ENCODE measurements at places on chromosomes 5 and 9.

DNA sequence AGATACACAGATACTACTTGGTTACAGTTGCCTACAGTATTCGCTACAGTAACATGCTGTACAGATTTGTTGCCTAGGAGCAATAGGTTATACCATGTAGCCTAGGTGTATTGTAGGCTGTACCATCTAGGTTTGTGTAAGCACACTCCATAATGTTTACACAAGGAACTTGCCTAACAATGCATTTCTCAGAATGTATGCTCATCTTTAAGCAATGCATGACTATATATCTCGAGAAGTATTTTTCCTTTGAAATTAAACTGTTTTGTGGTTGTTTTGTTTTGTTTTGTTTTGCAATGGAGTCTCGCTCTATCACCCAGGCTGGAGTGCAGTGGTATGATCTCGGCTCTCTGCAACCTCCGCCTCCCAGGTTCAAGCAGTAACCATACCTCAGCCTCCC is 25.3 kb downstream of the LRRC70 start:
- no peak for DNase-seq

- no peak for DNase-seq
Observed at GRCh38 chr9:136537896-136538598, 7.8 kb downstream of the NOTCH1 start.

DNA sequence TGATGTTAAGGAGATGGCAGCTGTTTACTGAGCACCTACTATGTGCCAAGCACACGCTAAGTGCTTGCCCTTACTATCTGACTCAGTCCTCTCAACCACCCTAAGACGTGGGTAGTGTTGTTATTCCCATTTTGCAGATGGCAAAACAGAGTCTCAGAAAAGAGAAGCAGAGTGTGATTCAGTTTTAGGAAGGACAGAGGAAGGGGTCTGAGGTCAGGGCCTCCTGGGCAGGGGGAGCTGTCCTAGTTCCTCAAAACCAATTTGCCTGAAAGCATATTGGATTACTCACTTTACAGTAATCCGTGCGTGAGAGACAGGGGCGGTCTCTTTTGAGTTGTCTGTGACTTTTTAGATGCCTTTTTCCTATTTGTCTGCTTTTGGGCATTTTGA is 23.2 kb downstream of the DNM1 start:
- DNase-seq: no peak

GRCh38 chr5:151094852-151095245 is 14.0 kb upstream of the TNIP1 start:
- DNase-seq: no peak

DNA sequence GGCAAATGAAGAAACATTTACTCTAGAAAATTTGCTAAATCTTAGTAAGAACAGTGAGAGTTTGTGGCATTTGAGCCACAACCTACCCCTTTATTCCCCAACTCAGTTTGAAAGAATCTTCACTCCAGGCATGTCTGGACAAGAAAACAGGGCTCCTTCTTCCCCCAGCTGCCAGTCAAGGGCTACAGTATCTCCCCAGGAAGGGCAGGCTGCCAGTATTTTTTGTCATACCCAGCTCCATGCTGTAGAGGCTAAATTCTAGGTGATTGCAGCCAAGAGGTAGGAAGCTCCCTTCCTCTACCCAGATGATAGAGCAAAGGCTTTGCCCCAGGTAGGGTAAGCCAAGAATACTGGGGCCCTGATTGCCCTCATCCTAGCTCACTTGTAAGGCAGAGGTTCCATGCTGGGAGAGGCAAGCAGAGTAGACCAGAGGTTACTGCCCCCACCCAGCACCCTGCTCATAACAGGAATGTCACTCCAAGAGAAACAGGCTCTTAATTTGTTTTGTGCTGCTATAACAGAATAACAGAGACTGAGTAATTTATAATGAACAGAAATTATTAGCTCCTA is 20.0 kb upstream of the GRPEL2 start:
- no peak for DNase-seq

DNA sequence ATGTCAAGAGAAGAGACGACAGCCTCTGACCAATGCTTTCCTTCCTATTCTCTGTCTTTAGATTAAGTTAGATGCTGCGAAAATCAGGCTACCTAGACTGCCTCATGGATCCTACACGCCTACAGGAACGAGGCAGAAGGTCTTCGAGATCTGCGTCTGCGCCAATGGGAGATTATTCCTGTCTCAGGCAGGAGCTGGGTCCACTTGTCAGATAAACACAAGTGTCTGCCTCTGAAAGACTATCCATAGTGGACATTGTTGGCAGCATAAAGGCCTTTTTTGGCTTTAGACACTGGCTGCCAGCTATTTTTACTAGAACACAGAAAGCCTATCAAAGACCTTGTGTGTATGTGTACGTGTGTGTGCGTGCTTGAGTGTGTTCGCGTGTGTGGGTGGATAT is 90.9 kb upstream of the PPP1R2B start:
- DNase-seq: no peak

DNA sequence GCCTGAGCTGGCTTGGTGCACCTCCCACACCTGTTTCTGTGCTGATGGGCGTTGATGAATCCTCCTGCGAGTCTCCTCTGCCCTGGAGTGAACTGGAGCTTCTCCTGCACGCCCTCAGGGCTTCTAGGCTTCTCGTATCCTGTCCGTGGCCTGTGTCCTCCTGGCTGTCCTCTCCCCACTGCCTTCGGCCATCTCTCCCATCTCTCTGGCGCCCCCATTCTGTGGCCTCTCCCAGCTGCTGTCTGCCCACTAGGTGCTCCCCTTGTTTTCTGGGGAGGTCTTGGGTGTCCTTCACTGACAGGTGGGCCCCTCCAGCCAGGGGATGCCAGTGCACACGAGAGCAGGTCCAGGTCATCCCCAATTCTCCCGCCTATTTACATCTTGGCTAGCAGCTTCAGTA is 28.8 kb downstream of the AHRR start:
- no peak for DNase-seq

DNA sequence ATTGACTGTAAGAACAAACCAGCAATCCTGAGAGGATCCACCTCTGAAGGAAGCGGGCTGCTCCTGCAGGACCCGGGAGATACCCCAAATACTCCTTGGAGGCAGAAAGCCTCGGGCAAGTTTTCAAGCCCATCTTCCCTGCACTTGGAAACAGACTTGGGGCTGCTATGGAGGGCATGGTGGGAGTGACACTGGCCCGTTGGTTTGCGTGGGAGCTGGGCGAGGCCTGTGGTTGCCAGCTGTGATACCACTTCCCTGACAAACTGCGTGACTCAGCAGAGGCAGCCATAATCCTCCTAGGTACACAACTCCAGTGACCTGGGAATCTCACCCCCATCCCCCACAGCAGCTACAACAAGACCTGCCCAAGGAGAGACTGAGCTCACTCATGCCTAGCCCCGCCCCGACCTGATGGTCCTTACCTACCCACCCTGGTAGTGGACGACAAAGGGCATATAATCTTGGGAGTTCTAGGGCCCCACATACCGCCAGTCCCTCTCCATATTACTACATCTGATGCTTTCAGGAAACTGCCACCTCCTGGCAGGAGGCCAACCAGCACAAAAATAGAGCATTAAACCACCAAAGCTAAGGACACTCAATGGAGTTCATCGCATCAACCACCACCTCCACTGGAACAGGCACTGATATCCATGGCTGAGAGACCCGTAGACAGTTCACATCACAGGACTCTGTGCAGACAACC is 38.1 kb upstream of the VLDLR start:
- no peak for DNase-seq

GRCh38 chr5:127330116-127330515 is 39.5 kb downstream of the MEGF10 start:
- DNase-seq: no peak

DNA sequence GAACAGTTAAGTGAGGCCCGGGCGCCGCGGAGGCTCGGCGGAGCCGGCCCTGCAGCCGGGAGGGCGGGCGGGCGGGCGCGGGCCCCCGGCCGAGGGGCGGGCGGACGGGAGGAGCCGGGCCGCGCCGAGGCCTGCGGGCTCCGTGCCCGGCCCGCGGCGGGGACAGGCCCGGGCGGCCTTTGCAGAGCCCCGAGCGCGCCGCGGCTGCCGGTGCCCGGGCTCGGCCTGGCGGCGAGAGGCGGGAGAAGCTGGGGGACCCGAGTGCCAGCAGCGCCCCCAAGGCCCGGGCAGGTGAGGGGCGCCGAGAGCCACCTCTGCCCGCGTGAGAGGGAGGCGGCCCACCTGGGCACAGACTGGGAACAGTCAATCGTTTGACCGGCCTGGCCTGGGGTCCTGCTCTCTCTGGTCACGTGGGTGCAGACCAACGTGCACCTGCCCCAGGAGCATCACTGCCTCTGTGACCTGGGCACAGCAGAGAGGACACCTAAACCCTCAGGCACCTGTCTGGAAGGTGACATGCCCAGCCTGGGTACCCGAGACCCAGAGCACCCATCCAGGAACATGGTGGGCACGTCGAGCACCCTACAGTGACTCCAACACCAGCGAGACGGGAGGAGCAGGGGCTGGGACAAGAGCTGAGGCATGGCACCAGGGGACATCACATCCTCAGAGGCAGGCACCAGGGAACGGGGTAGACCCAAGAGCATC is 531 bp downstream of the MVB12B start:
- no peak for DNase-seq

GRCh38 chr5:113508756-113509155 is 4.7 kb upstream of the YTHDC2 start:
- DNase-seq: no peak

- DNase-seq: no peak
Observed at GRCh38 chr5:89662499-89662898, 747.1 kb downstream of the CETN3 start.

- no peak for DNase-seq
Observed at GRCh38 chr5:171570244-171570825, 150.9 kb downstream of the FGF18 start.

GRCh38 chr5:154898210-154898609 is 39.8 kb downstream of the CNOT8 start:
- no peak for DNase-seq

DNA sequence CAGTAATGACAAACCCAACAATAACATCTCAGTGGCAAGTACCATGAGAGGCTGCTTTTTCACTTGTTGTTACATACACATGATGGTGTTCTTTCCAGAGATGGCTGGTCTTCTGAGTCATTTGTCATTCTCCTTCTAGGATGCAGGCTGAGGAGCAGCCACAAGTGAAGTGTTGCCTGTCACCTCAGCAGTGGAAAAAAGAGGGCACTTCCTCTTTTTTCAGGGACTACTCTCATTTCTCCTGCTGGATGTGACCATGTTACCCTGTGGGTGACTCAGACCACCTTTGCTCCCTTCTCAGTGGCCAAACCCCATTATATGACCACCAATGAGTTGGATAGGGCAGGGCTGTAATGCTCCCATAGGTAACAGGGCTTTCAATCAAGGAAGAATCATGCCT is 587.0 kb upstream of the ADAMTS16 start:
- no peak for DNase-seq

- no peak for DNase-seq
Observed at GRCh38 chr5:140986117-140986521, 19.8 kb downstream of the PCDHAC2 start.

- no peak for DNase-seq
Observed at GRCh38 chr5:172944741-172945140, 14.5 kb upstream of the RPL26L1 start.

DNA sequence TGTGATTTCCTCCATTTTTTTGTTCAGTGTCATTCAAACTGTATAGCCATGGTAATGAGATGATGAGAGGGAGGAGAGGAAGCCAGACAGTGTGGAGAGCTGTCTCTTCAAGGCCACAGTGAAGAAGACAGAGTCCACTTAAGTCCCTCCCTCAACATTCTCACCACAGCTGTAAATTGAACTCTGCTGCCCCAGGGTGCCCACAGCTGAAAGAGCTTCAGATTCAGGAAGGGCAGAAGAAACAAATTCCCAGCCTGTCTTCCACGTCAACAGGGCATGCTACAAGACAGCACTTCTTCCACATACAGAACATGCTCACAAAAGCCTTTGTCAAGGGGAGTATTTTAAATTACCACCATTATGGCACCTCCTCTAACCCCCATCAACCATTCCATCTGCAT is 100.4 kb downstream of the KLHL3 start:
- no peak for DNase-seq

- no peak for DNase-seq
Observed at GRCh38 chr5:170542691-170543293, 39.0 kb downstream of the KCNIP1 start.

DNA sequence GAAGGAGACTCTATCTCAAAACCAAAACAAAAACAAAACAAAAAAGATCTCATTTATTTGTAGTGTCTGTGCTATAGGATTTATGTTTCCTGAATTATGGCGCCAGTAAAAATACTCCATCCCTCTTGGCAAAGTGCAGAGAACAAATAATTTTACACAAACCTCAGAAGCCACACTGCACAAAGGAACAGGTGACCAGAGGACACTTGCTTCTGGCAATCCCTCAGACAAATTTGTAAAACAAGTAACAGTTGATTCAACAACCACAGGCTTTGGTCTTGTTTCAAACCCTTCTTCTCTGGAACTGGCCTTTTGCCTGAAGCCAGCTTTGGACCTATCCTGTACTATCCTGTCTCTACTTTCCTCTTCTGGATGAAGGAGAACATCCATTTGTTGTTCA is 502.1 kb downstream of the DMAC1 start:
- no peak for DNase-seq

GRCh38 chr5:93289942-93290341 is 291.1 kb downstream of the NR2F1-AS1 start:
- DNase-seq: no peak

DNA sequence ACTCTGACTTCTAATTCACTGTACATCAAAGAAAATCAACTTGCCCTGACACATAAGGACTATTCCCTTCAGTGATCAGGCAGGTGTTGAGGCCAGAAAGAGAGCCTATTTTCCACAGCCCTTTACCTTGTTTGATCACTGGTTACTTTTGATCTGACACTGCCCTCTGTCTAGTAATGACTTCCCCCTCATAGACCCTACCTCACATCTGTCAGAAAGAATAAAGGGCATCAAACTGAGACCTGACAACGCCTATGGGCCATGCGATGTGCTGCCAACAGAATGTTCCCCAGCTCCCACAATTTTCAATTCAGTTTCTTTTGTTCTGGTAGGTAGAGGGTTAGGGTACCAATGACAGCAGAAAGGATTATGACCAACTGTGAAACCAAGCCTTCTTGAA is 47.7 kb downstream of the FBXL17 start:
- DNase-seq: no peak

- DNase-seq: no peak
Observed at GRCh38 chr5:61298580-61298979, 33.5 kb upstream of the ZSWIM6 start.

DNA sequence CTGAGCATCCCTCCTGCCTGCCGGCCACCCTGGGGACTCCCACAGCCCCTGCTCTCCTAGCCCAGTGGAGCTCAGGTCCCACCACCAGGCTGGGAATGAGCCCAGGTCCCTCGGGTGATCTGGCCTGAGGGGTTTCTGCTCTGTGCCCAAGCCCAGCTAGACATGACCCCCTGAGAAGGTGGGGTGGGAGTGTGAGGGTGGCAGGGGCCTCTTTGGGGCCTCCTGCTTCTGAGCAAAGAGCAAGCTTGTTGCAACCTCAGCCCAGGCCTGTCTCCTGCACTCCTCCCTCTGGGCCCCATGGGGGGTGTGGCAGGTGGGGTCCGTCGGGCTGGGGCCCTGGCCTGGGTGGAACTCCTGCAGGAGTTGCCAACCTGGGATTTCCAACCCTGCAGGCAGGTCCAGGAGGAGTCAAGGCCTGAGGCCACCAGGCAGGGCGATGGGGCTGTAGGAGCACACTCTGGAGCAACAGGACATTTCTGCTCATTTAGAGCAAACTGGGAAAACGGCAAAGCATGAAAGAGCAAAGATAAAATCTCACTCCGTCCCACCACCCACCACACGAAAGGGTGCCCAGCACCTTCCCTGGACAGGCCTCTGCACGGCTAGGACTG is 11.4 kb upstream of the NRARP start:
- DNase-seq: no peak

- no peak for DNase-seq
Observed at GRCh38 chr9:109482391-109482916, 15.7 kb downstream of the PTPN3 start.

- DNase-seq: no peak
Observed at GRCh38 chr5:126575644-126576043, 19.4 kb downstream of the ALDH7A1 start.
